GM23248 (cell line): ENCODE measurements at places on chromosomes 2 and 18.

- no peaks in the 10 kb centered on the region for H3K27me3 ChIP-seq
- H3K4me3 ChIP-seq = no peak overlapping the region
- DNase-seq = no peak
- peaks cover 10% of the 10 kb centered on the region for H3K4me1 ChIP-seq
Observed at GRCh38 chr2:24797644-24798043, 4.4 kb downstream of the CENPO start.

DNA sequence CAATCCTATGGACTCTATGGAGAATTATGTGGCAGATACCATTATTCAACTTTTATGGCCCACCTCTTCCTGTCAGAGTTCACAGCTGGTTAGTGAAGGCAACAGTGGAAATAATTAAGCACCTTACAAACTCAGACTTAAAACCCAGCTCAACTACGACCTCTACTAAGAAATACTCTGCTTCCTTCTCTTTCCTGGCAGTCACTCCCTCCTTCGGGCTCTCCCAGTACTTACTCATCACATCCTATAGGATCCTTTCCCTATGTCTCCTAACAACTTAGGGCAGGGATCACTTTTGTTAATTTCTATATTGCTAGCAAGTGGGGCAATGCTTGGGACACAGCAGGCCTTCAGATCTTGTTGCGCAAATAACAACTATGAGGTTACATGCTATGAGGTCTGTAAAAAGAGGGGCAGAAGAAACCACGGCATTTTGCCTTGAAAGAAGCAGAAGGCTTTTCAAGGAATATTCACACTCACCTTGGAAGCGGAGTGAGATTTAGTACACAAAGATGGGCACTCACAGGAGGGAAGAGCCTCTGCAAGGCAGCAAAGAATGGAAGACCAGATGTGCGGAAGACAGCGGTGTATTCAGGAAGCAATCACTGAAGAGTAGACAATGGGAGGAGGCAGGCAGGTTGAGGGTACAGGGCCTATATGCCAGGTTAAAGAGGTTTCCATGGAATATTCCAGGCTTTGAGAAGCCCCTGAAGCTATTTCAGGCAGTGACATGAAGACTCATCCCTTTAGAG lies 2.1 kb downstream of the STK39 start:
- H3K4me3 ChIP-seq = no peak overlapping the region
- H3K4me1 ChIP-seq = peaks cover 14% of the 10 kb centered on the region
- peak; percentile 4 for DNase-seq
- H3K36me3 ChIP-seq = no peaks in the 10 kb centered on the region
- H3K27ac ChIP-seq = no peak overlapping the region

- H3K4me1 ChIP-seq = peaks cover 10% of the 10 kb centered on the region
- H3K27ac ChIP-seq = no peak overlapping the region
- no peak overlapping the region for H3K4me3 ChIP-seq
- no peaks in the 10 kb centered on the region for H3K27me3 ChIP-seq
- no peaks in the 10 kb centered on the region for H3K36me3 ChIP-seq
- no peak for DNase-seq
Observed at GRCh38 chr2:238668426-238668825, 179.5 kb upstream of the TWIST2 start.

DNA sequence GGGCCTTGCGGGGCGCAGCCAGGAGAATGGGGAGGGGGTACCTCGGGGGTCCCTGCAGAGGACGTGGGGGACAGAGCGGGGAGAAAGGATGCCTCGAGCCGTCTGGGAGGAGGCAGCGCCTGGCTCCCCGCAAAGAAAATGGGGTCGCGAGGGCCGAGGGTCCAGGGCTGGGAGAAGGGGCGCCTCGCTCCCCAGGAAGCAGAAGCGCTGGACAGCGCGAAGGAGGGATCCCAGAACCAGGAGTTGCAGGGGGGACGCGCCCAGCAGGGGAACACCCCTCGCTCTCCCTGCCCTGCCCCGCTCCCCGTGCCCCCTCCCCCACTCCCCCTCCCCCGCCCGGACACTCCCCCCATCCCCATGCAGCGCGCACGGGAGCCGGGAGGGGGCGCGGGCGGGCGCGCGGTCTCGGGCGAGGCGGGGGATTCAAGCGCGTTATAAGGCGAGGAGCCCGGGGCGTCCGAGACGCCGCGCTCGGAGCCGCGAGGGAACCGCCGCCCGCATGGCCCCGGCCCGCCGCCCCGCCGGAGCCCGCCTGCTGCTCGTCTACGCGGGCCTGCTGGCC lies at the start of gene ERFE:
Gene ERFE (plus strand): TSS at position 462 of the 562 bp plus-strand sequence. CDS start 38 bp downstream, at position 500.
- H3K27ac ChIP-seq = no peak within 1 kb of the TSS
- no peaks in the 10 kb centered on the region for H3K4me1 ChIP-seq
- H3K4me3 ChIP-seq = peak within 1 kb of the TSS; percentile 62
- DNase-seq = peak; percentile 69

- no peaks in the 10 kb centered on the region for H3K36me3 ChIP-seq
- H3K27ac ChIP-seq = no peak overlapping the region
- no peak overlapping the region for H3K4me3 ChIP-seq
Observed at GRCh38 chr18:10195529-10195928, 258.9 kb upstream of the APCDD1 start.

DNA sequence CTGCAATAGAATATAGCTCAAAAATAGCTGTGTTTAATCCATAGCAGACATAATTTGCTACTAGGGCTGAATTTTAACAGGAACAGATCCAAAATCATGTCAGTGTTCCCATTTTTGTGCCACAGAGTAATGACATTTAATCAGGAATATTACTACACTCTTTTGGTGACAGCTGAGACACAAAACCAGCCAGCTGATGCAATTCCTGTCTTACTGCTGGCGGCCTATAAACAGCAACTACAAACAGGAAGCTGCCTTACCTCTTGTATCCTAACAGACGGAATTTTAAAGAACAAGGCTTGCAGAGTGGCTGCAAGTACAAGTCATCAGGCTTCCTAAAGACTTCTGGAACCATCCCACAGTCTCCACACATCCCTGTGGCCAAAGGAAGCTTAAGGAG lies 218.1 kb downstream of the ZNF521 start:
- no peaks in the 10 kb centered on the region for H3K27me3 ChIP-seq
- H3K4me3 ChIP-seq = no peak overlapping the region
- no peak overlapping the region for H3K27ac ChIP-seq
- no peaks in the 10 kb centered on the region for H3K4me1 ChIP-seq
